ENCODE measurements at places on chromosomes 13 and 19. TPM values are rescaled to one million over a fixed set of nuclear protein-coding genes. Genes with fewer than 3 reads are reported as not detected.

Gene ZNF468
- 25.8 TPM for total RNA-seq

Gene RASL11A
- total RNA-seq: 3.8 TPM

Gene OXGR1
- total RNA-seq: not detected

Gene DAND5
- not detected for total RNA-seq
